Amniotic epithelial cell (primary cell): ENCODE measurements at places on chromosomes 3 and 15.

GRCh38 chr15:59885832-59886231 lies 118.3 kb upstream of the FOXB1 start:
- no peak for DNase-seq

- no peak for DNase-seq
Measured at GRCh38 chr15:66019826-66020398, 150.6 kb downstream of the RAB11A start.

- no peak for DNase-seq
Measured at GRCh38 chr3:62068337-62068736, 305.0 kb downstream of the FEZF2 start.

- DNase-seq, result no peak
Measured at GRCh38 chr3:52297242-52298148, 9.9 kb downstream of the GLYCTK start.

GRCh38 chr15:60854858-60855564 lies 374.1 kb downstream of the RORA start:
- DNase-seq, result peak; percentile 38

GRCh38 chr15:85047271-85047948 lies 65.8 kb downstream of the PDE8A start:
- DNase-seq, result peak; percentile 87

- no peak for DNase-seq
Measured at GRCh38 chr3:146975032-146975431, 369.9 kb upstream of the PLSCR5 start.

GRCh38 chr3:155553780-155554179 lies 191.1 kb downstream of the PLCH1 start:
- no peak for DNase-seq

GRCh38 chr3:72335458-72336095 lies 512.7 kb downstream of the SHQ1 start:
- peak; percentile 43 for DNase-seq

DNA sequence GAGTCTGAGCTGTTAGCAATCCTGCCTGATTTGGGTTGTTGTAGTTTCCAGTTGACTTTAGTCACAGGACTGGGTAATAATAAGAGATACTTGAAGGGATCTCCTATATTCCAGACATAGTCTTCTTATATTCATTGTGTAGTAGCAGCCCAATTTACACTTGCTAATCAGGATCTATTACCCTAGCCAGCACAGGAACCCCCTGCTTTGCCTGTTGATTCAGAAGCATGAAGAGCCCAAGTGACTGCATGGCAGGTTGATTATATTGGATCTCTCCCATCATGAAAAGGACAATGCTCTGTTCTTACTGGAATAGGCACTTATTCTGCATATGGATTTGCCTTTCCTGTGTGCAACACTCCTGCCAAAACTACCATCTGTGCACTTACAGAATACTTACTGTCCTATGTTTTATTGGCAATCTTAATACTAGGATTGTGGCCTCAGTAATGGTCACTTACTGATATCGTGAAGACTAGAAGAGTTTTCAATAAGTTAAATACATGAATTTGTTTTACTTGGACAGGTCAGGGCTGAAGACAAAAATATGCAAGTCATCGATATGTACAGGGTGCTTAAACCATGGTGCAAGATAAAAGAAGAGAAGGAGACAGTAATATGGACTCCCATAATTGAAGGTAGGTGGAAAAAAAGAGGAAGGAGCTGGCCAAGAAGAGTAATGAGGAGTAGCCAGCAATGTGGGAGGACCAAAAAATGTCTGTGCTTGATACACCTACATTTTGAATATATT lies 304.1 kb downstream of the MCTP2 start:
- no peak for DNase-seq

DNA sequence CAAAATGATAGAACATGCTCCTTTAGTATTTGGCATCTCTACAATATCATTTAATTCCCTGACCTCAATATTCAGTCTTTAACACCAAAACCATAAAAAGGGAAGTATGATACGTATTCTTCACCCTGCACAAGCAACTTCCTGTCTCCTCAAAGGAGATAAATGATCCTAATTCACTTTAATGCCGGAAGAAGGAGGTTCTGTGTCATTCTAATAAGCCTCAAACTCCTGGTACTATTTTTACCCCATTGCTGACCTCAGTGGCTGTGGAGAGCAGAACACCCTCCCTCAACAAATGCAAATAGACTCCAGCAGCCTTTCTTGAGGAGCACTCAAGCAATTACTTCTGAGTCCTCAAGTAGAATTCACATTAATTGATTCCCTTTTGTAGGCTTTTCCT lies 173.3 kb downstream of the TMEM108 start:
- no peak for DNase-seq

GRCh38 chr3:109819734-109820133 lies 482.4 kb upstream of the DPPA4 start:
- no peak for DNase-seq

DNA sequence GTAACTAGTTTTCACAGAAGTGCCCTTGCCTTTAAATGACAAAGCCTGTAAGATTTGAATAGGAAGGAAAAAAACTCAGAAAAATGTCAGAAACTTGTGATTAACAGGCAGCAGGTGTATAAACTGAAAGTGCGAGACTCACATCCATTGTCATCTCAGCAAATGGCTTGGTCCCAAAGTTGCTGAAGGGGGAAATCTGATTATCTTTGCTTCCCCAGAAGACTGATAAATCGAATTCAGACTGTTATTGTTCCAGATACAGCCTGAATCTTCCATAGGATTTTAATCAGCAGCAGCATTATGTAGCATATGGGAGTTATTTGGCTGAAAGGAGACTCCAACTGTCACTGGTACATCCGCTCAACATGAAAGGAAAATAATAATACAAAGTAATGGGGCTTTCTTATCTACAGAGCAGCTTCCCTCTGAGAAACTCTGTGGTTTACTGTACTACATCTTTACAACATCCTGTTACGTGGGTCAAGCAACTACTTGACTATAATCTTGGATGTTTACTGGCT lies 550.4 kb upstream of the CCDC54 start:
- peak; percentile 89 for DNase-seq

- DNase-seq, result no peak
Measured at GRCh38 chr15:57281321-57281720, 95.0 kb upstream of the CGNL1 start.
